Stimulated activated CD8-positive, alpha-beta memory T cell treated with anti-CD3 and anti-CD28 coated beads, Interleukin-7, amount 100 ng/mL, for 48 hours (primary cell): ENCODE measurements at places on chromosomes 6 and 20.

DNA sequence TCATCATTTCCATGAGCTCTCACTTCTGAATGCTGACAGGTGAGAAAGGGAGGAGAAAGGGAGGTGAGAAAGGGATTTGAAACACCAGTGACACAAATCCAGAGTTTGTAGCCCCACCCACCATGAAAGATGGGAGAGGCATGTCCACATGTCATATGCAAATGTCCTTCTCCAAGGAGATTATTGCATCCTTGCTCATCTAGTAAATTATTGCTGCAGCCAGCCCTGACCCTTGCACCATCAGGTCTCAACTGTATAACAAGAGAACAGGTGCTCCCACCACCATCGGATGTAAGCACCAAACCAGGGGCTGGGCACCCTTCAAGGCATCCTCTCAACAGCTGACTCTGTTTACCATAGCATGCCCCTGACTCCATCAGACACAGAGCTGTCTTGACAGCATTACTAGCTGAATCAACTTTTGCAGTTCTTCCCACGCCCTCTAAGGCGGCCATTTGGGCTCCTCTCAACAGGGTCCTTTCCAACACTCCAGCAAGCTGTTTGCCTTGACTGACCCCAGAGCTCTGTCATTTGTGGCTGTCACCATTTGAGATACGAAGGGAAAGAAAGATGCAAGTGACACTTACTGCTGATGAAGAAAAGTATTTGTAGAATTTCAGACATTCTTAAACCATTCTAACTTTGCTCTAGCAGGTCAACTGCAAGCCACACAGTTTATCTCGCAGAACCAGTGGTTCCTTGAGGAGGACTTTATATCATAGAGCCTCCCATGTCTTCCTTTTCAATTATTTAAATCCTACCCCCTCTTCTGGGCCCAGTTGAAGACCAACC is 14.2 kb downstream of the GFOD1 start:
- no peak for DNase-seq

- DNase-seq: no peak
These were observed 1.2 kb downstream of the SNX21 start for GRCh38 chr20:45834797-45835161.

- no peak for DNase-seq
These were observed 130.4 kb upstream of the SMLR1 start for GRCh38 chr6:130696806-130697205.

- no peak for DNase-seq
These were observed 63.6 kb upstream of the TRAF3IP2 start for GRCh38 chr6:111669326-111669725.

DNA sequence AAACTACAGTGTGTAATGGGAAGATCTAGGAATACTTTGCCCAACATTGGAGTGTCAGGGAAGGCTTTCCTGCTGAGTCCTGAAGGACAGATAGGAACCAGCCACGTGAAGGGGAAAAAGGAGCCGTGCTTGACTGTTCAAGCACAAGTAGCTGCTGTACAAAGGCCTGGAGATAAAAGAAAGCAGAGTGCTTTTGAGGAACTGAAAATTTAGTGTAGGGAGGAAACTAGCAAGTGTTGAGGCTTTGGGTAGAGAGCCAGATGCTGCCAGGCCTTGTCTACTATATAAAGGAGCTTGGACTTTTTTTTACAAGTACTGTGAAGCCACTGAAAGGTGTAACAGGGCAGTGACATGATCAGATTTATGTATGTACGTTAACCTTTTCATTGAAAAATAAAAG is 39.0 kb downstream of the DSE start:
- DNase-seq: no peak
